Ovary (tissue), 10 donors: ENCODE measurements at places on chromosomes 7 and 10. TPM values are rescaled to one million over a fixed set of nuclear protein-coding genes. Genes with fewer than 3 reads are reported as not detected.

DNA sequence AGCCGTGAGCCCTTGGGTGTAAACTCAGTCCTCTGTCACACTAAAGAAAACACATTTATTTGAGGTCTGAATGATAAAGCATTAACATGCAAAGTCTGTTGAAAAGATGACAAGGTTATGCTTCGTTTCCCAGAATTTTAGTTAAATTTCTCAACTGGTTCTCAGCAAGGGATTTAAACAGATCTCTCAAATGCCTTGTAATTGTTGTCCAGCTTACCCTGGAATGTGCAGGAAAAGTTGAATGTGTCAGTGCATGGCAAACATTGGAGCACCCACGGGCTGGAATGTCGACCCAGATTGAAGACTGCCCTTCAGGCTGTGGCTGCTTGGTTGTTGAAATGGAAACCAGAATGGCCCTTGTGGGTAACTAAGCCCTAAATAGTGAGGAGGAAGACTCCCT, 191.8 kb downstream of the TRIL start:
- DNase-seq = no peak

The ARMC3 gene
- total RNA-seq = 39.8 TPM

GRCh38 chr7:121186746-121187145, 142.1 kb upstream of the WNT16 start:
- DNase-seq = no peak

DNA sequence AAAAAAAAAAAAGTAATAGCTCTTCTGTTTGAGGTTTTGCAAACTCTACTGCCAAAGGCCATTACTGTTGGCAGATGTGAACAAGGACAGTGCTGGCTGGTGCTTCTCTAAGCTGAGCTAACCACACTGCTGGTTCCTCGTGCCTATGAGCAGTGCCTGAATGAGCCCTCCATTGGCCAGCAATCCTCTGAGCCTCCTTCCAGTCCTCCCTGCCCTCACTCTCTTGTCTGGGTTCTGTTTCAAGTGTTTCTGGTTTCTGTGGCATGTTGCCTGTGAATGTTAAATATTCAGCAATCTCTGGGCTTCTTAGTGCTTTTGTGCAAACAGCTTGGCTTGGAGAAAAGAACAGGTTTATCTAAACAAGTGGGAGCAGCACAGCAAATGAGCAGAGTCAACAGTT, 161.3 kb upstream of the AUTS2 start:
- DNase-seq = no peak

- no peak for DNase-seq
Measured at GRCh38 chr7:6234384-6234783, 38.0 kb downstream of the CYTH3 start.

The MXI1 gene
- 55.3 TPM for total RNA-seq

GRCh38 chr10:119483001-119483400, 59.5 kb downstream of the RGS10 start:
- DNase-seq = no peak

The OR2A7 gene
- total RNA-seq = 2.8 TPM

GRCh38 chr7:99772565-99772964, 11.4 kb downstream of the CYP3A4 start:
- no peak for DNase-seq
